Dermis microvascular lymphatic vessel endothelial cell (primary cell): ENCODE measurements at places on chromosomes 5 and 9.

DNA sequence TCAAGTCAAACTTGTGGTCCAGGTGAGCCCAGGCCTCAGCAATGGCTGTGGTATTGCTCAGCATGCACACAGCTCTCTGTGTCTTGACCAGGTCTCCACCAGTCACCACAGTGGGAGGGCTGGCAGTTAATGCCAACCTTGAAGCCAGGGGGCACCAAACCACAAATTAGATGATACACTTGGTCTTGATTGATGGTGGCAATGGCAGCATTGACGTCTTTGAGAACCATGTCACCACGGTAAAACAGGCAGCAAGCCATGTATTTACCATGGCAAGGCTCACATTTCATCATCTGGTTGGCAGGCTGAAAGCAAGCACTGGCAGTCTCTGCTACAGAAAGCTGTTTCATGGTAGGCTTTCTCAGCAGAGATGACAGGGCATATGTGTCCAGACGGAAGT is 40.0 kb downstream of the NIM1K start:
- DNase-seq: peak; percentile 16

DNA sequence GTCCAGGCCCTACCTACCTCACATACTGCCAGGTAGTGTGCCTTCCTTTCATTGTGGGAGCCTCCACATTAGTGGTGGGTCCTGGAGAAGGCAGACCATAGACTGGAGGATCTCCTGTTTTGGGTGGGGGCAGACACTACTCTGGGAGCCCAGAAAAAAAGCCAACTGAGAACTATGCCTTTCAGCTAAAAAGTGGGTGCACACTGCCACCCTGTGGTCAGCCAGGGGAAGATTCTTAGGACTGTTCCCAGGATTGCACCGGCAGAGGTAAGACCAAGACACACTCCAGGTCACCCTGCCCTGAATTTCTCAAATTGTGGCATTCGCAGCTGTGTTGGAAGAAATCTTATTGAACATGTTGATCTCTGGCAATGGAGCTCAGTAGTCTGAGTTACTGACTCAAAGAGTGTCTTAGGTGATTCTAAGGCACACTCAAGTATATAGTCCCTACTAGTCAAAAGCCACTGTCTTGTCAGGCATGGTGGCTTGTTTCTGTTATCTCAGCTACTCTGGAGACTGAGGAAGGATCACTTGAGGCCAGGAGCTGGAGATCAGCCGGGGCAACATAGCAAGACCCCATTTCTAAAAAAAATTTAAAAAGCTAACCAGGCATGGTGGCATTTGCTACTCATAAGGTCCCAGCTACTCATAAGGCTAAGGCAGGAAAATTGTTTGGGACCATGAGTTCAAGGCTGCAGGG is 3.6 kb downstream of the SIGMAR1 start:
- no peak for DNase-seq

DNA sequence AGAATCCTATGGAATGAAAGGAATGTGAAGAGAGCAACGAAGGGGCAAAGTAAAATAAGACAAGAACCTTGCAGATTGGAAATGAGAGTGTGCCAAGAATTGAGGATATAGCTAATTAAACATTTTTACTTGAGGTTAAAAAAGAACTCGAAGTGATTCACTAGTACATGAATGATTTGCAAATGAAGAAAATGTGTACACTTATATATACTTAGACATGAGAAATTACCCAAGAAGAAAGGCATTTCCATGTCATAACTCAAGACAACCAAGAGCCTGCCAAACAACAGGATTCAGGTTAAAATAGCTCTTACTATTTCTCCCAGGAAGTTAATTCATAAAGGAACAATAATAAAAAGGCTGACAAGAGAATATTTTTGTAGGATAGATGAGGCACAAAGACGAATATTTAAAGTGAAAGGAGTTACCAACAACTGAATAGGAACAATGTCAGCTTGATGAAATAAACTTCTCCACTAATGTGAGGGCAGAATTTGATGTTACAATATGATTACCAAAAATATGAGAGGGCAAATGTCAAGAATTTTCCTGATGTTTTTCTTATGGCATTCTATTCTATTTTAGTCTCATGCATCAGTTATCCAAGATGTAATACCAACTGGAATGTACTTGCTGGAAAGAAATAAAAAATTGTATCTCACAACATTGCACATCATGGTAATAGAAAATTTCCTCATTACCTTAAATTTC is 18.9 kb upstream of the NPR3 start:
- no peak for DNase-seq

DNA sequence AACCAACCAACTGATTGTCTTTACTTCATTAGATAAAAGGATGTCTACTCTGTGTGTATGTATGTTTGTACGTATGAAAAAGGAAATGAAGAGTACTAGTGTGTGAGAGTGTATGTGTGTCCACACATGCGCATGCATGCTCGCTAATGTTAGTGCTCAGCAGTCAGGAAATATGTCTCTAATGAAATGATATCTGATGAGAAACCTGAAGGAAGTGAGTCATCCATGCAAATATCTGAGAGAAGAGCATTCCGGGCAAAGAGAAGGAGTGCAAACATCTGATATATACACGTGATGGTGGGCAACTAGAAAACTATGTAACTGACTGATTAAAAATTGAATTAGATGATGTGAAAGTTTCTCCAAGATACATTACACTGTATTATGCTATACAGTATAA is 29.6 kb upstream of the UGCG start:
- DNase-seq: no peak
